ENCODE measurements at places on chromosomes 13 and 19. TPM values are rescaled to one million over a fixed set of nuclear protein-coding genes. Genes with fewer than 3 reads are reported as not detected.
A peak's percentile ranks its signal among the peaks of the same experiment; 100 is the strongest.

DNA sequence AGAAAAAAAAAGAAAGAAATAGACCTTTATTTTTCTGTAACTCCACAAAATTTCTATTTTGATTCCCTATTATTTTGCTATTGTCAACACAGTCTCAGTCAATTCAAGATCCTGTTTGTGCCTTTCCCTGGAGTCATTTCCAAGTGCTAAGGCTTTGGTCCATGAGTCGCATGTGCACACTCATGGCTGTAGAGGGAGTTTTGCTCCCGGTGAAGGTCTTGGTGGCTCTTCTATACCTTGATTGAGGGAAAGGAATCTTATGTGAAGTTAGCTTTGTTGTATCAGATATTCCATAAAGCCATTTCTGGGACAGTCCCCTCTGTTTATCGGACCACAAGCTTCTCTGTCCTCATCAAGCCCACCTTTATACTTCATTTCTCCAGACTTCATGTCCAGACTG is 58.7 kb upstream of the ALOX5AP start:
- DNase-seq = no peak

DNA sequence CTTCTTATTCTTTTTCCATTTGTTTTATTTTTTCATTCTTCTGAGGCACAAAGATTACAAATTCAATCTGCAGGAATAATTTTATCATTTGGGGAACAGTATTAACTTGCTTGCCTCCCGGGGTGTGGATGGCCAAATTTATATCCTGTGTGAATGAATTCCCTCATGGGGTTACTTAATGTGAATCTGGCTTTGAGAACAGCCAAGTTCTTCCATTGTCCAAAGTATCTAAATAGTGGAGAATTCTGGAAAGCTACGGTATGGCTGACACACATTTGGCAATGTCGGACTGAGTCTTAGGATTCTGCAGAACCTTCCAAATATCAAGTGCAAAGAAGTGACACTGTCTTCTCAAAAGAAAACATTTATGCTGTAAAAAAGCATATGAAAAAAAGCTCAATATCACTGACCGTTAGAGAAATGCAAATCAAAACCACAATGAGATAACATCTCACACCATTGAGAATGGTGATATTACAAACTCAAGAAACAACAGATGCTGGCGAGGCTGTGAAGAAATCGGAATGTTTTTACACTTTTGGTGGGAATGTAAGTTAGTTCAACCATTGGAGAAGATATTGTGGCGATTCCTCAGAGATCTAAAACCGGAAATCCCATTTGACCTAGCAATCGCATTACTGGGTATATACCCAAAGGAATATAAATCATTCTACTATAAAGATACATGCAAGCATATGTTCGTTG is 620.2 kb downstream of the EFNB2 start:
- DNase-seq = no peak

DNA sequence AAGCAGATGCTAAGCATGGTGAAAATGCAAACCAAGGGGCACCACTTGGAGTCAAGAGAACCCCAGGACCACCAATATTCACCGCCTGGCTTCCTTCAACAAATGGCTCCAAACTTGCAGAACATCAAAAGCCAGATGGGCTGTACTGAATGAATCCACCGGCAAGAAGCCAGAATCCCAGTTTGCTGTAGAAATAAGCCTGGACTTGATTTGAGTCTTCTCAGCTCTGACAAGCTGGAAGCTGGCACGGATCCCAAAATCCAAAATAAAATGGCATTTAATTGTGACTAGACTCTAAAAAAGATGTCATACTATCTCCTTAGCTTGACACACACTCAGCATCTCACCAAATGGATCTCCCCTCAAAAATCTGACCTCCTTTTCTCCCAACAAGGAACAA is 11.9 kb downstream of the EFNB2 start:
- no peak for DNase-seq

DNA sequence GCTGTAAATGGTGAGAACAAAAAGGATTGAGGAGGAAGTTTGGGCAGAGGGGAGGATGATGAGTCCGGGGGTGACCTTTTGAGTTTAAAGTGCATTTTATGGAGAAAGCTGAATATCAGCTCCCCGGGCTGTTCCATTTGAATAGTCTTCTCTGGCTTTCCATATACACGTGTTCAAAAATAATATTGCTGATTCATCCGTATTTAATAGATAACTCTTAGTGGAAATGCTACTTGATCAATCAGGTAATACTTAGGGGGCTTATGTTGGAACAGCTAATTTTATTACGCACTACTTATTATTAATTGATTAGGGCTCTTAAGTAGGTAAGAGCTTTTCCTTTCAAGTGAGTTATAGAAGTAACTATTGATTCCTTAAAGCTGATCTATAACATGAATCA is 76.4 kb downstream of the ERCC5 start:
- no peak for DNase-seq

DNA sequence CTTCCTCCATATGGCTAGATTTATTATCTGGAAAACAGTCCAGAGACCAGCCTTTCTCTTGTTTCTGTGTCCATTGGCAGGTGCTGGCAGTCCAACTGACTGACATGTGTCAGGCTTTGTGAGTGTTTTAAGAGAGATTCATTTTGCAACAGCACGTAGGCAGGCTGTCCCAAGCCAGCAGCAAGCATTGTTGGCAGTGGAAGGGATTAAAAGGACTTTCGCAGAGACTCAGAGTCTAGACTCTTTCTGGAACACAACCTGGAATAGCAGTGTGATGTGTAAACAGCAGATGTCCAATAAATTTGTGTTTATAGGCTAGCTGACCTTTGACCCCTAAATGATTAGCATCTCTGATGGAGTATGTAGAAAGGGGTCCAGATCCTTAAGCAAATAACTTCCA is 222.2 kb upstream of the SERP2 start:
- DNase-seq = no peak

DNA sequence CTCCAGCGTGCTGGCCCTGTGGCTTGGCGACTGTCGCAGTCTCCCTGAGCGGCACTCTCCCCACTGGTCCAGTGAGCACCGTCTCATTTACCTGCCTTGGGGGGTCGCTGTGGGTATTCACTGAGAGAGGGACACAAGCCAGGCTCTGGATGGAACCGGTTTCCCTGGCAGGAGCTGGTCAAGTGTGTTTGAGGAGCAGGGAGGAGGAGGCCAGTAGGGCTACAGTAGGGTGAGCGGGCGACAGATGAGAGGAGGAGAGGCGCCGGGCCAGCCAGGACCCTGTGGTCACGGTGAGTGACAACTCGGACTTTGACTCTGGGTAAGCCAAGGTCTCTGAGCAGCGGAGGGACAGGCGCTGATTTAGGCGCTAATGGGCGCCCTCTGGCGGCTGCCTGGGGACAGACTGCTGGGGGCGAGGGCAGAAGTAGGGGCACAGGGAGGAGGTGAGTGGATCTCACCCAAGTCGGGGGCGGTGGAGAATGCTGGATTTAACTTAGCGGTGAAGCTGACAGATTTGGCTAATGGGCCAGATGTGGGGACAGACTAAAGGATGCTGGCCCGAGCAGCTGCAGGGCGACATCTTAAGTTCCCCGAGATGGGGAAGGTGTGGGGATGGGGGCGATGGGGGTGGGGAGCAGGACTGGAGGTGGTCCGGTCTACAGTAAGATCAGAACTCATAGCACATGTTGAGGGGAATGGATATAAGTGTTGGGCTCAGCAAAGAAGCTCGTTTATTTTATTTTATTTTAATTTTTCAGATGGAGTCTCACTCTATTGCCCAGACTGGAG is 4.7 kb upstream of the PRMT1 start:
- DNase-seq = peak; percentile 87

DNA sequence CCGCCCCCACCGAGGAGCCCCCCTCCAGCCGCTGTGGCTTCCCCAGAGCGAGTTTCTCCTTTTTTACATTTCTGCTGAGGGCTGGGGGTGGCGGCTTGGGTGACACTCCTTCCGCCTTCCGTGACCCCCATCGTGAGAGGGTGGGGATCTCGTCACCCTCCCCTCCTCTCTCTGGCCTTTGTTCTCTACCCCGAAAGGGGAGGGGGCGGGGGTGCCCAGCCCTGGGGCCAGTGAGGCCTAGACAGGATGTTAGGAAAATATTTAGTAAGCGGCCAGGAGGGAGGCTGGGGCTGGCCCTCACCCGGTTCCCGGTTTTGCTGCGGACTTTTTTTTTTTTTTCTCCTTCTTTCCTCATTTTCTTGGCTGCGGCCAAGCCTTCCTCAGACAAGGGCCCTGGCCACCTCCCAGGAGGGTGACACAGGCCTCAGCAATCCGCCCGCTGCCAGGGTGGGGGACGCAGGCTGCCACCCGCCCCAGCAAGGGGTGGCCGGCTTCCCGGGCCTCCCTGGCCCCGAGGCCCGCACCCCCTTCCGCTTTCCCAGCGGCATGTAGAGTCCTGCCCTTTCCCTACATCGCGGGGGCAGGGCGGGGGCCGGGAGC is 3.9 kb downstream of the MIDN start:
- DNase-seq = peak; percentile 63

DNA sequence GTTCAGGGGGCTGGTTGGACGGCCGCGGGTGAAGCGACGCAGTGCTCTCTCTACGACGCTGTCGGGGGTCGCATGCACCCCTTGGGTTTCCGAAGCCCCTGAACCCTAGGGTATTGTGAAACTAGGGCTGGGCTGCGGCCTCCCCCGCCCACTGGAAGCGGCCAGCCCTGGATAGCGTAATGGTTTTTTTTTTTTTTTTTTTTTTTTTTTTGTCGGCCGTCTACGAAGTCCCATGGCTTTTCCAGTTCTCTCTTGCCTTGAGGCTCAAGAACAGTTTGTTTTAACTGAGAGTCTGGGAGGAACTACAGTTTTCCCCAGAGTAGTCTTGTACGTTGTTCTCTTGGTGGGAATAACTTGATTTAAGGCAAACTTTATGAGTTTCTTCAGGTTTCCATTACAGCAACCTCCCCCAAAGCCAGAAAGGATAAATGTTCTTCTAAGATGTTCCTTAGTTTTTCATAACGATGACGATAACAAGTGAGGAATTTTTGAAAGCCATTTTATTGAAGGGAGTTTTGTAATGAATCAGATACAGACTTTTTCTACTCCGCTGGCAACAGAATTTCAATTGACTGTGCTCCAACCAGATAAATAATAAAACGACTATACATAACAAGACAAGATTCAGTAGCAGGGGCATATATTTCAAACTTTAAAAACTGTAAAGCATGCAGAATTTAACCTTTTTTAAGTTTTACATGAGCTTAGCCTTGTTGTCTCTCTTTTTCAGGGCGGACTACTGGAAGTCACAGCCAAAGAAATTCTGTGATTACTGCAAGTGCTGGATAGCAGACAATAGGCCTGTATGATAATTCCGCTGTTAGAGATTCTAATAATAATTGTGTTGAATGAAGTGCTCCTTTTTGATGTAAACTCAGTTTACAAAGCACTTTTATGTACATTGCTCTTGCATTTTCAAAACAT is 867 bp downstream of the WBP4 start:
- DNase-seq = no peak

GRCh38 chr19:17835182-17836006 is 12.4 kb downstream of the JAK3 start:
- no peak for DNase-seq

DNA sequence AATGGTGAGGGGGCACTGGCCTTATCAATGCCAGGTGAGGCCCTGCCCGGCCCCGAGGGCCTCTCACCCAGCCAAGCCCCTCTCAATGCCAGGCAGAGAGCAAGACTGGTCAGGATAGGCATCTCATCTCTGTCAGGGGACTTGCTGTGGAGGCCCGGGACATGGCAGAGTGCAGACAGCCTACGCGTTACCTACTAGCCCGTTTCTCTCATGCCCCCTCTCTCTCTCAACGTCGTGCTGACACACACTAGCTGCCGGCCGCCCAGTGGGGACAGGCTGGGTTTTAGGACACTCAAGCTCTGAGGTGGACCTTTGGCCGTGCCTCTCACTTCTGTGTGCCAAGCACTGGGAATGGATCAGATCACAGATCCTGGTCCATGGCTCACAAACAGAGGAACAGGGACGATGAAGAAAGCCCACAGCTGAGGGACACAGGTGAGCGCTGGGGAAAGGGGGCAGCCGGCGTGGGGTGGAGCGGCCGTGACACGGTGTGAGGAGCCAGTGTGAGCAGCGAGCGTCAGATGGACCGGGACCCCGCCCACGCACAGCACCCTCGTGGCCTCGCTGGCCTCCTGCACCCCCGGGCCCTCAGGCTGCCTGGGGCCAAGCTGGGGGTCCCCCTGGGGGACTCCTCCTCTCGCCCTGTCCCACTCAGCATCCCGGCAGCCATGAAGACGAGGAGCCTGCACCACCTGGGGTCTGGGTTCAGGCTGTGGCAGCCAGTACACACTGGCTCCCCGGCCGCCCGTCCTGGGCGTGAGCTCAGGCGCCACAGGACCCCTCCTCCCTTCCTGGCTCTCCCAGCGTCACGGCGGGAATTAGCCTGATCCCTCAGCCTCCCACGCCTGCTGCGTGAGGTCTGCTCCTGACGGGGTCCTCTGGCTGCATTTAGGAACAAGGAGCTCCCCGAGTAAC is 76.9 kb upstream of the C13orf46 start:
- DNase-seq = no peak

- DNase-seq = no peak
Measured at GRCh38 chr19:42174958-42175734, 42.3 kb downstream of the DEDD2 start.

DNA sequence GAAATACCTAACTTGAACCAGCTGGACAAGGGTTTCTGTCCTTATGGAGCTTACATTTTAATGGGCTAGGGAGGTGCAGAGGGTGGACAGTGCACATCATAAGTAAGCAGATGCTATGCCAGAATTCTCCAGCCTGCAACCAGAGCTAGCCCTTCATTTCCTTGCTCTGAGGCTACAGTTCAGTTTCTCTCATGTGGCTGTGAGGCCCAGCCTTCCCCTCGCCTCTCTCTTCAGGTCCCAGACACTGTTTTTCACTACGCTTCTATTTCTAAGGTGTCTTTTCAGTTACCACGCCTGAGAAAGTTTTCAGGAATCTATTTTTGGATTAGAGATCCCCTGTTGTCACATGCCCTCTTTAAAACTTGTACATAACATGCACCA is 141.9 kb downstream of the PCCA start:
- no peak for DNase-seq

DNA sequence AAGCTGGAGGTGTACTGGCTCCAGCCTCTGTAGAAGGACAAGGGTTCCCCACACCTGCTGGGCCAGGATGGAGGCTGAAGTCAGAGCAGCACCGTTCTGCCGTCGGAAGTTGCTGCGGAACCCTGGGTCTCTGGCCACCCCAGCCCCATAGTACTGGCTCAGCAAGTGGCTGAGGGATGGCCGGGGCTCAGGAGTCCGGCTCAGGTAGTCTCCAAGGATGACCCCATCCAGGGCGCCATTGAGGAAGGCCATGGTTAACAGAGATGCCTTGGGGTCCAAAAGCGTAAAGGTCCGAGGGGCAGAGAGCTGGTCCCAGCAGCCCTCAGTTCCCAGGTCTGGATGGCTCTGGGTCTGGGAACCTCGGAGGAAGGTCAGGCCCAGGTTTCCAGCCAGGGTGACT is 3.7 kb downstream of the PGLYRP2 start:
- DNase-seq = no peak

- DNase-seq = no peak
Measured at GRCh38 chr13:85386424-85386823, 412.8 kb downstream of the SLITRK6 start.

- no peak for DNase-seq
Measured at GRCh38 chr19:43738780-43739211, 16.0 kb downstream of the SMG9 start.

C19orf67 gene
- total RNA-seq = not detected

PTH2 gene
- total RNA-seq = not detected

SRRM5 gene
- total RNA-seq = 0.80 TPM

USE1 gene
- total RNA-seq = 39.1 TPM

Measured in activated naive CD4-positive, alpha-beta T cell treated with anti-CD3 and anti-CD28 coated beads, Interleukin-2, amount 50 U/mL, for 72 hours (primary cell).